Peyer's patch (tissue), 4 donors: ENCODE measurements at places on chromosomes 4 and X. TPM values are rescaled to one million over a fixed set of nuclear protein-coding genes. Genes with fewer than 3 reads are reported as not detected.

NALF2 gene
- not detected for total RNA-seq

HSFX3 gene
- not detected for total RNA-seq

ARHGAP24 gene
- total RNA-seq = 330 TPM

BEX1 gene
- total RNA-seq = 1.7 TPM

RNF128 gene
- 44.2 TPM for total RNA-seq

F9 gene
- total RNA-seq = not detected

GAB3 gene
- 4.7 TPM for total RNA-seq

RASSF6 gene
- total RNA-seq = 37.3 TPM

TLR6 gene
- total RNA-seq = 1.5 TPM

- no peak for DNase-seq
Measured at GRCh38 chrX:25112156-25112555, 96.4 kb upstream of the ARX start.

- no peak for DNase-seq
Measured at GRCh38 chr4:61202638-61203435, 2.7 kb downstream of the ADGRL3 start.

DNA sequence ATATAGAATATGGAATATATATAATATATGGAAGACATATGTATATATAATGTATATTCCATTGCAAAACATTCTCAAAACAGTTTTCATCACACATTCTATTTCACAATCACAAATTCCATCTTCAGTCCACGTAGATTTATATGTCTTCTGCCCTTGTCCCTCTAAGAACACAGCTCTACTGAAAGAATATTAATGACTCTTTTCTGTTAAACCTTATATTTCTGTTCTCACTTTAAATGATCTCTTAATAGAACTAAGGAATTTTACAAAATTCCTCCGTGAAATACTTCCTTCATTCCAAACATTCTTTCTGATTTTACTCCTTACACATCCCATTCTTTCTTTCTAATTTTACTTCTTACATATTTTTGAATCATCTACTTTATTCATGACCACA is 1043.1 kb upstream of the PABPC4L start:
- DNase-seq = no peak

GRCh38 chr4:103264905-103265304 is 66.8 kb upstream of the CENPE start:
- no peak for DNase-seq

GRCh38 chr4:64251781-64252180 is 157.5 kb downstream of the TECRL start:
- no peak for DNase-seq

- no peak for DNase-seq
Measured at GRCh38 chrX:118131336-118131735, 14.7 kb upstream of the KLHL13 start.

- DNase-seq = no peak
Measured at GRCh38 chrX:14359727-14360126, 169.6 kb upstream of the GLRA2 start.
